ENCODE measurements at places on chromosomes 4 and X. TPM values are rescaled to one million over a fixed set of nuclear protein-coding genes. Genes with fewer than 3 reads are reported as not detected.
A peak's percentile ranks its signal among the peaks of the same experiment; 100 is the strongest.

GRCh38 chr4:165137205-165137604, 24.5 kb upstream of the TMEM192 start:
- H3K27ac ChIP-seq = no peak overlapping the region
- no peaks in the 10 kb centered on the region for H3K36me3 ChIP-seq
- no peaks in the 10 kb centered on the region for H3K27me3 ChIP-seq
- H3K4me3 ChIP-seq = no peak overlapping the region

DNA sequence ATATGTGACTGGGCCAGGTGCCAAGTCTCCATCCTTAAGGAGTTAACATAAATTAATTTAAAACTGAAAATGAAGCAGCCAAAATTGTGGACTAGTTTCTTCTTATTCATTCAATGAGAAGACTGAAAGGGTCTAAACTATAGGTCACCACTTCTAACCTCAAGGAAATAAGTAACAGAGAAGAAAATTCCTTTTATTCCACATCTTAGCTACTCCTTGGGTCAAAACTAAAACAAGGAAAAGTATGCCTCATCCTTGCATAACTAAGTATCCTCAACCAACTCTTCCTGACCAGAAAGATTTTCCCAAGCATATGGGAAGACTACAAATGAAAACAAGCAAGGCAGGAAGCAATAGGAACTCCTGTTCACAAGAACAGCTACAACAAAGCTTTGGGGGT, 71.2 kb downstream of the ZNF827 start:
- DNase-seq = no peak
- no peaks in the 10 kb centered on the region for H3K36me3 ChIP-seq
- H3K4me1 ChIP-seq = no peaks in the 10 kb centered on the region
- no peaks in the 10 kb centered on the region for H3K27me3 ChIP-seq
- H3K27ac ChIP-seq = no peak overlapping the region
- no peak overlapping the region for H3K4me3 ChIP-seq

- no peak overlapping the region for H3K4me3 ChIP-seq
- no peak for DNase-seq
- H3K36me3 ChIP-seq = no peaks in the 10 kb centered on the region
- no peaks in the 10 kb centered on the region for H3K4me1 ChIP-seq
- H3K27me3 ChIP-seq = no peaks in the 10 kb centered on the region
- no peak overlapping the region for H3K27ac ChIP-seq
Measured at GRCh38 chrX:13208281-13208935, 111.4 kb downstream of the ATXN3L start.

DNA sequence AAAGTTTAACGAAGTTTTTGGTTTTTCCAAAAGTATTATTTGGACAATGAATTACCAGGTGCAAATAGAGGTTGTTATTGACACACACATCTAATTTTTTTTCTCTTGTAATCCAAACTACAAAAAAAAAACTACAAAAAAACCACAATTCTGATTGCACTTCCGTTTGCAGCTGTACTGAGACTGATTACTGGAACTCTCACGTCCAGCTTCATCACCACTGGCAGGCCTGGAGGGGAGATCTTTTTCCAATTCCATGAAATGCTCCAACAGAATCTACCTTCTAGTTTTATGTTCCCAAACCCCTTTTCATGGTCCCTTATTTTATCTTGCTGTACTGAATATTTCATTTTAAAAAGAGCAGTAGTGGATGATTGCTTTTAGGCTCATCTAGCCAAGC, 1118.3 kb downstream of the C4orf33 start:
- no peak overlapping the region for H3K27ac ChIP-seq
- H3K4me3 ChIP-seq = no peak overlapping the region

GRCh38 chrX:85379174-85379907, at the start of gene POF1B:
TSS of gene POF1B (minus strand) at chrX:85379665. CDS start at chrX:85379454, 211 bp downstream.
- H3K4me1 ChIP-seq = no peaks in the 10 kb centered on the region
- H3K4me3 ChIP-seq = no peak within 1 kb of the TSS
- no peak for DNase-seq
- no peak within 1 kb of the TSS for H3K27ac ChIP-seq

GRCh38 chrX:101659601-101660063, at the start of gene ARMCX2:
TSS of gene ARMCX2 (minus strand) at chrX:101659850. CDS start at chrX:101657588, 2,262 bp downstream.
- DNase-seq = no peak
- no peak within 1 kb of the TSS for H3K4me3 ChIP-seq
- H3K36me3 ChIP-seq = no peaks in the 10 kb centered on the region
- no peaks in the 10 kb centered on the region for H3K4me1 ChIP-seq

- DNase-seq = no peak
- H3K27ac ChIP-seq = no peak overlapping the region
- H3K27me3 ChIP-seq = no peaks in the 10 kb centered on the region
- no peaks in the 10 kb centered on the region for H3K36me3 ChIP-seq
- peaks cover 13% of the 10 kb centered on the region for H3K4me1 ChIP-seq
Measured at GRCh38 chrX:40947276-40947675, 138.0 kb upstream of the USP9X start.

Gene GPR82
- not detected for total RNA-seq

DNA sequence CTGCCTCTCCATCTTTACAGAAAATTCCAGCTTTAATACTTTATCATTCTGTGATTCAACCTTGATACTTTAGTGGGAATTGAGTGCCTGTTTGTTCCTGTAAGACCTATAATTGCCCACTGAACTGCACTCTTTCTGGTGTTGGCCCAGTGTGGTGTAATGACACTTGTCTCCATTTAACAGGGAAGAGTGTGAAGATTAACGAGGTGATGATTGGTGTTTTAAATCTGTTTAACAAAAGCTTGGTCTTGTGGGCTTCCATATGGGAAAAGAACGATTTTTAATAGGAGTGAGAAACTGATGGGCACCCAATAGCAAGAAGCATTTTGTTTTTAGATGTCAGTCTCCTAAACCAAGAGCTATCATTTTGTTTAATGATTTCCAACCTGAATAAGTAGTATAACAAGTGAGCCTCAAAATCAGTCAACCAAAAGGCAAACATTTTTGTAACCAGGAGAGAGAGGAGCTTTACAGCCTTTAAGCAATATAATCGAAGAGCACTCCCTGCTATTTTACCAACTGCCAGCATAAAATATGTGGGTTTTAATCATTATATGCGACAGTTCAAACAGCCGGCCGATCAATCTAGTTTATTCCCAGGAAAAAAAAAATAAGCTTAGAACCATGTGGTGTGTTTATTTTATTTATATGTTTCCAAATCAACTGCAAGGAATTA, 50.2 kb downstream of the SUPT20HL1 start:
- H3K4me3 ChIP-seq = no peak overlapping the region
- DNase-seq = no peak
- H3K27me3 ChIP-seq = no peaks in the 10 kb centered on the region
- no peaks in the 10 kb centered on the region for H3K4me1 ChIP-seq

DNA sequence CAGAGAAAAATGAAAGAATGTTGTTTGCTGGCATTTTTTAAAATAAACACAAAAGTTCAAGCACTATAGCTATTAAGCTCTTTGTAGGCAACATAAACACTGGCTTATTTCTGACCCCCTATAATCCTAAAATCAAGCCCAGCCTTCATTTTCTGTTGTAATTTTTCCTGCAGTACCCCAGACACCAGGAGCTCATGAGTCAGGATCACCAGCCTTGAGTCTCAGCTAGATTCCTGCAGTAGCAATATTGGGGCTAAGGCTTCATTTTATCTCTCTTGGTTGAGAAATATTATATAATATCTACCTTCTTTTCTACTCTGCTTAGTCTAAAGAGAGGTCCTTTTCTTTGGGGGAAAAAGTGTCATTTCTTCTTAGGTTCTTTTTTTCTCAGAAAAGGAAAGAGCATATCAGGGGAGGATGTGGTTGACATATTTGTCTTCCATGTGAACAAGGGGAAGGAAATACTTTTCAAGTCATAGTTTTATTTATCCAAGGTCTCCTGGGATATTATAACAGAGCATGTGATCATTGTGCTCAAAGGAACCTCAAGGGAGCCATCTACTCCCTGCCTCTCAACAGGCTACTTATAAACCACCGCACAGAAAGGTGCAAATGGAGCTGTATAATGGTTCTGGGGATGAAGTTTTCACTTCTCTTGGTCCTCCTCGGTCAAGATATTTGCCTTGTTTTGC, 678.3 kb upstream of the NR3C2 start:
- DNase-seq = no peak
- no peak overlapping the region for H3K4me3 ChIP-seq
- no peak overlapping the region for H3K27ac ChIP-seq

Gene POU3F4
- not detected for total RNA-seq

Gene CENPVL2
- total RNA-seq = not detected

GRCh38 chrX:123990169-123990568, 28.7 kb downstream of the STAG2 start:
- H3K4me3 ChIP-seq = no peak overlapping the region
- no peaks in the 10 kb centered on the region for H3K27me3 ChIP-seq
- H3K4me1 ChIP-seq = no peaks in the 10 kb centered on the region
- H3K27ac ChIP-seq = no peak overlapping the region
- no peaks in the 10 kb centered on the region for H3K36me3 ChIP-seq
- no peak for DNase-seq

DNA sequence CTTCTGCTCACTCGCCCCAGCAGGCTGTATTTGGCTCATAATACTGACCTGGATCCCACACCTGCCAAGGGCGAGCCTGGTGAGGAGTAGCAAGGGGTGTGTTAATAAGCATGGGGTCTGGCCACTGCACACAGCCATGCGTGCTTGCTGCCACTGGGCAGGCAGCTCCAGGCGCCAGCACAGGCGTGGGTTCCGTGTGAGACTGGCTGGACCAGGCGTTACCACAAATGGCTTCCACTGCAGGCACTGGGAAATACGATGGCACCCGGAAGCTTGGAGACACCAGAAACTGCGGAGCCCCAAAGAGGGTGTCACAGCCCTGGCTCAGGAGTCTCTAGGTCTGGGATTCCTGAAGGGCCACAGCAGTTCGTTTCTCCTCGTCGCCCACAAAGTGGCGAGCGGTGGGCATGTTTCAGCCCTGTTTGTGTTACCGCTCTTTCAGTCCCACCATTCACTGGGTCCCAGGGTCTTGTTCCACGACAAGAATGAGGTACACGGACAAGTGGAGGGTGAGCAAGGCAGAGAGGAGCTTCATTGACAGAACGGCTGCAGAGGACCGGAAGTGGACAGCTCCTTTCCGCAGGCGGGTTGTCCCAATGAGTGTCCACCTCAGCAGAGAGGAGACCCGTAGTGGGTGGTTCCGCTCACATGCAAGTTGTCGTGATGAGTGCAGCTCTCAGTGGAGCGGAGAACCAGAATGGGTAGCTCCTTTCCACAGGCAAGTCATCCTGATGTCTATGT, 428.9 kb downstream of the EPHA5 start:
- H3K27me3 ChIP-seq = no peaks in the 10 kb centered on the region
- DNase-seq = no peak
- no peak overlapping the region for H3K27ac ChIP-seq
- no peaks in the 10 kb centered on the region for H3K36me3 ChIP-seq
- no peak overlapping the region for H3K4me3 ChIP-seq
- H3K4me1 ChIP-seq = no peaks in the 10 kb centered on the region

DNA sequence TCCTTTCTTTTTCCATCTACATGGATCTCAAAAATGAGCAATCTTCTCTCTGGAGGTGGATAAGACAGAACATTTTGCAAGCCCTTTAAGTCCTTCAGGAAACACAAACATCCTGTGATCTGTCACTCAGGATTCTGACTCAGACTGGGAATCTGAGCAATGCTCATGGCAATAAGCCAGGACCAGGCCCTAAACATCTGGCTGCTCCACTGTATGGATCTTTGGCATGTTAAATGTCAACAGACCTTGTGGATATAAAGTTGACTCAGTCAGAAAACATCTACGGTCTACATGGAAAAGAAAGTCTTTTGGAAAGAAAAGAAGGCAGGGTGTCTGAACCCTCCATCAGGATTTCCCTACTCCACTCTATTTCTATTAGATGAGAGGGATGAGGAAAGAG, 17.8 kb upstream of the CHIC2 start:
- DNase-seq = peak; percentile 70
- H3K27ac ChIP-seq = no peak overlapping the region
- H3K4me1 ChIP-seq = peaks cover 32% of the 10 kb centered on the region
- H3K27me3 ChIP-seq = no peaks in the 10 kb centered on the region
- no peak overlapping the region for H3K4me3 ChIP-seq
- no peaks in the 10 kb centered on the region for H3K36me3 ChIP-seq

- no peaks in the 10 kb centered on the region for H3K27me3 ChIP-seq
- H3K4me1 ChIP-seq = no peaks in the 10 kb centered on the region
- H3K27ac ChIP-seq = no peak overlapping the region
- DNase-seq = no peak
- no peaks in the 10 kb centered on the region for H3K36me3 ChIP-seq
Measured at GRCh38 chr4:159420162-159421057, 317.5 kb downstream of the RAPGEF2 start.

Gene APEX2
- total RNA-seq = 28.2 TPM

DNA sequence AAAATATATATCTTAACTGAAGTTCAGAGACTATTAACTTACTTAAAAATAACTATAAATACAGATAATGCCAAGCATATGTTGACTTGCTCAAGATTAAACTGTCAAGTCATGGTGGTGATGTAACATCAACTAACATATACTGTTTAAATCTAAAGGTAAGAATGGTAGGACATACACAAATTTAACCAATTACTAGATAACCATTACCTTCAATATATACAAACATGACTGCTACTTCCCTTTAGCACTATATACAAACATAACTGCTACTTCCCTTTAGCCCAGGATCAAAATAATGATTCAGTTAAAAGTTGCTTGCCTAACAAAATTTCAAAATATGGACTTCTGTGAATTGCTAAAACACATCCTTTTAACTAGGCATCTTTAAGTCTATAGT, 14.9 kb downstream of the HNRNPD start:
- H3K36me3 ChIP-seq = peaks cover 64% of the 10 kb centered on the region
- no peaks in the 10 kb centered on the region for H3K4me1 ChIP-seq
- DNase-seq = no peak
- no peak overlapping the region for H3K4me3 ChIP-seq
- H3K27ac ChIP-seq = no peak overlapping the region
- H3K27me3 ChIP-seq = no peaks in the 10 kb centered on the region

GRCh38 chrX:18491587-18492340, 66.4 kb downstream of the CDKL5 start:
- H3K36me3 ChIP-seq = no peaks in the 10 kb centered on the region
- no peak for DNase-seq
- H3K4me3 ChIP-seq = no peak overlapping the region
- H3K27me3 ChIP-seq = no peaks in the 10 kb centered on the region

- no peaks in the 10 kb centered on the region for H3K4me1 ChIP-seq
- H3K27me3 ChIP-seq = no peaks in the 10 kb centered on the region
- H3K4me3 ChIP-seq = no peak overlapping the region
- H3K27ac ChIP-seq = no peak overlapping the region
Measured at GRCh38 chr4:41305476-41305875, 48.7 kb downstream of the UCHL1 start.

Gene USP17L22
- not detected for total RNA-seq

DNA sequence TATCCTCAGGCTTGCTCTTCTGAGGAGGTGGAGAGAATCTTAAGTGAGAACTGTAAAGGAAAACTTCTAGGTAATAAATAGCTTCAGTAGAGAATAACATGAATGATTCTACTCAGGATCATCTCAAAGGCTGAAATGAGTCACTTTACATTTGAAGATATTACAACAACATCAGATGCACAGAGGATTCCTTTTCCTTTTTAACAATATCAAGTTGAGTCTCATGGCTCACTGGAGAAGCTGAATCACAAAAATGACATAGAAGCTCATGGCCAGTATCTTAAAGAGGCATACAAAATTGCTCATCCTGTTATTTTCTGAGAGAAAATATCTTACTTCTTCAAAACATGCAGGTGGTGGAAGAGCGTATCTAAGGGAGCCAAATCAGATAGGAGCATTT, 72.5 kb upstream of the EMCN start:
- H3K27ac ChIP-seq = no peak overlapping the region
- no peaks in the 10 kb centered on the region for H3K36me3 ChIP-seq
- H3K4me1 ChIP-seq = no peaks in the 10 kb centered on the region
- DNase-seq = no peak
- H3K4me3 ChIP-seq = no peak overlapping the region

All from HCT116 (cell line).